Neural crest cell (in vitro differentiated cells): ENCODE measurements at places on chromosomes 6 and 20.

- no peak for DNase-seq
Measured at GRCh38 chr6:139373928-139374356, 506 bp downstream of the CITED2 start.

DNA sequence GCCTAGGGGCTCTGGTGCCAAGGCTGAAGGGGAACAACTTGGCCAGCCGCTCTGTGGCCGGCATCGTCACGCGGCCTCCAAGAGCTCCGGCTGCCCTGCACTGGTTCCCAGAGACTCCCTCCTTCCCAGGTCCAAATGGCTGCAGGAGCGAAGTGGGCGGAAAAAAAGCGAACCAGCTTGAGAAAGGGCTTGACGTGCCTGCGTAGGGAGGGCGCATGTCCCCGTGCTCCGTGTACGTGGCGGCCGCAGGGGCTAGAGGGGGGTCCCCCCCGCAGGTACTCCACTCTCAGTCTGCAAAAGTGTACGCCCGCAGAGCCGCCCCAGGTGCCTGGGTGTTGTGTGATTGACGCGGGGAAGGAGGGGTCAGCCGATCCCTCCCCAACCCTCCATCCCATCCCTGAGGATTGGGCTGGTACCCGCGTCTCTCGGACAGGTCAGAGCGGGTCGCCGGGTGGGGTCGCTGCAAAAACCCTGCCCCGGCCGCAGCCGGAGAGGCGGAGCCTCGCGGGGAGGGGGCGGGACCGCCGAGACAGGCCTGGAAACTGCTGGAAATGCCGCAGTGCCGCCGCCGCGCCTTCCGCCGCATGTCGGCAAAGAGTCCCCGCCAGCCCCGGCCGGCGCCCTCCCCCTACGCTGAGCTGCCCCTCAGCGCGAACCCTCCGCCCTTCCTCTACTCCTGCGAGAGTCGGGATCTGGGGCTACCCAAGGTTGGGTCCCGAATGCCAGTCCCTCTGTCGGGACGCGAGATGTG lies 814 bp upstream of the HSP90AB1 start:
- DNase-seq, result peak; percentile 91

DNA sequence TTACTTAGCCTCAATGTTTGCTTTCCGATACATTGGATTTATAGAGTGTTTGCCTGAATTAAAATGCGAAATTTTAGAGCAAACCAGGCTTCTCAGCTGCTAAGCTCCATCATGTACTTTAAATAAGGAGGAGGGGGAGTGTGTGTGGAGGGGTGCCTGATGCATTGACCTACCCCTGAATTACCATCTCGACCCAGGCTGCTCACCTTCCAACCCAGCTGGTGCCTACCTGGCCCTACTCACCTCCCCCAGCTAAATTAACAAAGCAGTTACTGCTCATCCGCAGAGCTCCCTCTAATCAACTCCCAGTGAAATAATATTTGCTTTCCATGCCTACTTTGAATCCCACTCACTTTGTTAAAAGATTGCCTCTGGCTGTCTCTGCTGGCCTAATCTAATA lies 544.5 kb downstream of the MAFB start:
- DNase-seq, result no peak

DNA sequence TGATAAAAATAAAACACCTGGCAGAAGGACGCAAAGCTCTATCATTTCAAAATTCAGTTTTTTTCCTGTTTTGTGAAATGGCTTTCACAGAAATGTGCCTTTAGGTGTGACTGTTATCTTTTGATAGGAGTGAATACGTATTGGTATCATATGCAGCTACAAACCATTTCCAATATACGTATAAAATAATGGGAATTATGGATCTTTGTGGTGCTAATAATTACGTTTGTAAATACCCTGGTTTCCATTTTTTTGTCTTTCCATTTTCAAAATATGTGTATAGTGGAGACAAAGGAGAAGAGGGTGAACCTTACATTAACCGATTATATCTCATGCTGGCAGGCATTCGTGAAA lies 108.7 kb upstream of the GMDS start:
- no peak for DNase-seq

GRCh38 chr6:157800420-157801237 lies 22.4 kb upstream of the SNX9 start:
- no peak for DNase-seq

- no peak for DNase-seq
Measured at GRCh38 chr6:7550433-7550801, 8.9 kb downstream of the DSP start.

GRCh38 chr6:107821591-107821990 lies 2.5 kb downstream of the SCML4 start:
- no peak for DNase-seq

DNA sequence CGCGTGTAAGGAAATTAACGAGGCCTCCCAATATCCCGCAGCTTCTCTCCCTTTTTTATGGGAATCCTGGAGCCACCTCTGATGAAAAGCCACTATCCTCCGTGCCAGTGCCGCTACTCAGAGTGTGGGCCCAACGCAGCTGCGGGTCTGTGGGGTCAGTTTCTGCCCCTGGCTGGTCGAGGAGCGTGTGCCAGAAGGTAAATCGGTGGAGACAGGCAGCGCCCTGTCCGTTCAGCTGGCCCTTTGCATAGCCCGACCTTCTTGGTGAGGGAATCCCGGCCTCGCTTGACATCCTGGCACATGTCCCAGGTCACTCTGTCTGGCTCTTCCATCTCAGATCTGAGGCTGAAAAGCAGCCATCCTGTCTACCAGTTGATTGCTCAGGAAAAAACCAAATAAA lies 4.6 kb downstream of the THBS2 start:
- no peak for DNase-seq

DNA sequence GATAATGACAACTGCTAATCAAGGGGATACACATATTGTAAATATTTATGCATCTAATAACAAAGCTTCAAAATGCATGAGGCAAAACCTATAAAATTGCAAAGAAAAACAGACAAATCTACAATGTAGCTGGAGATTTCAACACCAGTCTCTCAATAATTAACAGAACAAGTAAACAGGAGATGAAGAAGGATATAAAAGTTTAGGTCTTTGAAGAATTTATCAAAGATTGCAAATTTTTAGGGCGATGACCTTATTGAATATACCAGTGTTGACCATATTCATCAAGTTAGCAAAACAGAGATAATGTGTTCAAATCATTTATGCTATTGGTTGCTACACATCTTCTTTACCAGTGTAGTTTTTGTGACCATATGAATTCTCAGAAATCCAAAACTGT lies 237.8 kb upstream of the SGK1 start:
- DNase-seq, result no peak

DNA sequence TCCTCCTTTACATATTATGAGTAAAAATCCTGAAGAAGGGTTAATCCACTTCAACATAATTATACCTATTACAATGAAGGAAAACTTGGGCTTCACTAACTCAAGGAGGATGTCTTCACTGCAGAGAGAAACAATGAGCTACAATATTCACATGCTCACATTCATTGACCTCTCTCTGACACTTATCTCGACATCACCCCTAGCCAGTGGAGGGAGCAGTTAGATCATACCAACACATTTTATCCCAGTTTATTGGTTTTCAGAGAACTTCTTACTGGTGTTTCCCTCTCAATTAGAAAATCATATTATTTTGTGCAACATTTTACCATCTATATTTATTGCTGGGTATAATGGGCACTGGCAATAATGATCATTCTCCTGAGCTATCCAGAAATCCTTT lies 646.5 kb downstream of the TENT5A start:
- DNase-seq, result no peak
